Stimulated activated CD8-positive, alpha-beta memory T cell treated with anti-CD3 and anti-CD28 coated beads, Interleukin-4, amount 100 ng/mL, for 4 hours (primary cell): ENCODE measurements at places on chromosomes 5 and 9.

DNA sequence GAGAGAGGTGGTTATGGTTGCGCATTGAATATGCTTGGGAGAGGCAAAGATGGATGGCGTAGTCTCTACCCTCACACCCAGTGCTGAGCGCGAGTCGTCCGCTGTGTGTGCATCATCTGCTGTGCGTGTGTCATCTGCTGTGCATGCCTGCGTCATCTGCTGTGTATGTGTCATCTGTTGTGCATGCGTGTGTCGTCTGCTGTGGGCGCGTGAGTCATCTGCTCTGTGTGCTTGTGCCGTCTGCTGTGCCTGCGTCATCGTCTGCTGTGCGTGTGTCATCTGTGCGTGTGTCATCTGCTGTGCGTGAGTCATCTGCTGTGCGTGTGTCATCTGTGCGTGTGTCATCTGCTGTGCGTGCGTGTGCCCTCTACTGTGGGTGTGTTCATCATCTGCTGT lies 68.0 kb upstream of the IRX4 start:
- no peak for DNase-seq

DNA sequence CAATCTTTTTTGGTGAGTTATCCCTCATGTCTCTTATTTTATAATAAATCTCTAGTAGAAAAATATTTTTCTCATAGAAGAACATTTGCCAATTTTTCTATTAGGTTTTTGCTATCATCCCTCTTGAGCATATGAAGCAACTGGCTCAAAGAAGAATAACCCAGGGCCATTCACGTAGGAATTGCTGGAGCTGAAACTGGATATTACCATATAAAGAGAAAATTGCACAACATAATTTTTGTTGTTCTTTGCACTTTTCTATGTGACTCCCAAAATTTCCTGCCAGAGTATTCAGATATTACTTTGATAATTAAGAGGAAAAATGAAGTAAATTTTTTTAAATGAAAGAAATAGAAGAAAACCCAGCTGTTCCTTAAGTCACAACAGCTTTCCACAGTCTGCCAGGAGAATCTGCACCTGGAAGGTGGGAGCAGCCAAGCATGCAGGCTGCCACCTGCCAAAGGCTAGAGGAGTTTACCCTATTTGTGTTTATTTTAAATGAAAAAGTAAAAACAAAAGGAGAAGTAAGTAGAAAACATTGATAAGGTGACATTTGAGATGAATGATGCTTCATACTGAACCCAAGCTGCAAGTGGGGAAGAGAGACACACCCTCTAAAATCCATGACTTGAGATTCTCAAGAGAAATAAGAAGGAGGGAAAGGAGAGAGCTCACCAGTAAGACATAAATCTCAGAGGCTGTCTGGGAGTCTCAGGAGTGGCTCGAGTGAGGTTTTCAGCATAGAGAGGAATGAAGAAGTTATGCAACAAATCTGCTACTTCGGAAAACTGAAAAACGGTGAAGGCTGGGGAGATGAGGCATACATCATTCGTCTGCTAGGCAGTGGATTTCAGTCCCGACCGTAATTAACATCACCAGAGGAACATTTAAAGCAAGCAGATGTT lies 31.5 kb upstream of the FREM1 start:
- DNase-seq: no peak

- no peak for DNase-seq
Measured at GRCh38 chr9:69325409-69326212, 596 bp downstream of the ENTREP1 start.

GRCh38 chr5:40353442-40353841 lies 326.3 kb upstream of the PTGER4 start:
- DNase-seq: no peak

DNA sequence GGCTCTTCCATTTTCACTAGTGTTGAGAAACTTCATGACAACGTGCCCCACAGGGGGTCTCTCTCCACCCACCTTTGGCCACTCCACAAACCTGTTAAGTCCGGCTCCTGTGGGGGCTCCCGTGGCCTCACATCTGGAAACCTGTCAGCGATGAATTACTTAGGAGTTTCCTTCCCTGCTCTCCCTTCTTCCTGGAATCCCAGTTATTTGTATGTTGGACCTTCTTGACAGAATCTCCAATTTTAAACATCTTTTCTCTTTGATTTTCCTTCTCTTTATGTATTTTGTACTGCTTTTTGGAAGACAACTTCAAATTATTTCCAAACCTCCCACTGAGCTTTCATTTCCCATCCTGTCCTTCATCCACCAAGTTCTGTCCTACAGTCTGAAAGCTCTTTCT lies 55.1 kb upstream of the NRARP start:
- DNase-seq: no peak
